GM03348 (cell line): ENCODE measurements at places on chromosomes 1 and 21.

- DNase-seq = peak; percentile 77
Measured at GRCh38 chr21:46634966-46635323, 529 bp upstream of the PRMT2 start.

DNA sequence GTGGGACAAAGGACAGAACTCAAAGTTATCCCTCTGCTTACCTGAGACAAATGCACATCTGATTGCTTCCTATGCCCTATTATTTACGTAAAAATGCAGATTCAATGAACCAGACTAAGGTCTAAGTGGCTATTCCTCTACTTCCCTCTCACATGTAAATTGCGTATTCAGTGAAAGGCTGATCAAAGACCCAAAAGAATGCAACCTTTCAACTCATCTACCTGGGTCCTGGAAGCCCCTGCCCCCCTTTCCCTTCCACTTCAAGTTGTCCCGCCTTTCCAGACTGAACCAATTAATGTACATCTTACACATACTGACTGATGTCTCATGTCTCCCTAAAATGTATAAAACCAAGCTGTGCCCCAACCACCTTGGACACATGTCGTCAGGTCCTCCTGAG lies 14.6 kb downstream of the SSX2IP start:
- no peak for DNase-seq

DNA sequence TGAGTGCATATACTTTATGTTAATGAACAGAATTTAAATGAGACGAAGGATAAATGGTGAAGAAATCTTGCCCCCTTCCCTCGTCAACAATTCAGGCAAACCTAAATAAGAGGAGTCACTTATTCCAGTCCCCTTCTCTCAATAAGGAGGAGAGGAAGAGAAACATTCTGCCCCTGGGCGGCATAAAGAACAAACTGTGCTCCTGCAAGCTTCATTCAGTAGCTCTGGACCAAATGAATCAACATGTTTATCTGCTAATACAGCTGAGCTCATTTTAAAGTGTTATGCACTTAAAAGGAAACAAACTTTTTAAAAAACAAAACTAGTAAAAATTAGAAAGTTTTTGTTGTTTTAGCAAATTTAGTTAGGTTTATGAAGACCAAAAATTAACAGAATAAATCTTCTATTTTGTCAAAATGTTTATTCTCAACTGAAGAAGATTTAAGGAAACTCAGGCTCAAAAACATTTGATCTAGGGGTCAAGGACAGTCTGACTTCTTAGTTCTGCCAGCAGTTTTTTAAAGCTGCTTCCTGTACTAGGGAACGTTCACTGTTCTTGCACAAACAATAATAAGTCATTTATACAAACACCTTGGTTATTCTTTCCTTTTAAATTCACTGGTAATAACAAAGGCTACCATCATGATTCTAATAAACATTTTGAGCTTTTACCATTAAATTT lies 58.3 kb downstream of the AKT3 start:
- DNase-seq = no peak

DNA sequence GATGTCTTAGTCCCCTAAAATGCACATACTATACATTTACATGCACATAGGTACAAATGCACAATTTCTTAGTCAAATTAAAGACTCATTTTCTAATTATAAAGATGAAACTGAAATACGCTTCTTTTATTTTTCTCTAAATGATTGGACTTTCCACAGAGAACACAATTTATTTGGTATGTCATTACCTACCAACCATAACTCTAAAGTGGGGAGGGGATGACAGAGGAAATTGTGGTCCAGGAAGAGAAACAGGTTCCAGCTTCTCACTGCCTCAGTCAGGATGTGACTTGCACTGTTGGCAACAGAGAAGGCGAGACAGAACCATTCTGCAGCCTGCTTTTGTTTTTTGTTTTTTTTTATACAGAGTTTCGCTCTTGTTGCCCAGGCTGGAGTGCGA lies 1189.2 kb downstream of the PLA2G4A start:
- DNase-seq = no peak

GRCh38 chr1:217191441-217191840 lies 439.4 kb downstream of the GPATCH2 start:
- no peak for DNase-seq

DNA sequence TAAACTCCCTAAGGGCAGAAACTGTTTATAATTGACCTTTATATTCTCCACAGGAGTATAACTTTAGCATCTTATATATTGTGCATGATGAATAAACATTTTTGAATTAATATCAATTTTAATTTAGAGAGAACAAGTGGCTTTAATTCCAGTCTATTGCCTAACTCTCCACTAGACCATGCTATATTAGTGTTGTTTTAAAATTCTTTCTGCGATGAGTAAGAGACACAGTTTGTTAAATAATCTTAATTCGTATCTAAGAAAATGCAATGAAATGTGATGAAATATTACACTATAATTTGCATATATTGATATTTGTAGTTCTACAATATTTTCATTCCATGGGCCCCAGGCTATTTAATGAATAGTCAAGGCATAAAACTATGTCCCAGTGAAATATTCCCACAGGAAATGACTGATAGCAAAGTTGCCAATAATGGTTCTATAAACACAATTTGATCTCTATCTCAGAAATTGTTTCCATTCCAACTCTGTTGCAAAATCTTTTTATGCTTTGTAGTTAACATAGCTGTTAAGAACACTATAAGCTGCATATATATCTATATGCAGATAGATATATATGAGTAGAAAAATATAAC lies 2.9 kb upstream of the SYDE2 start:
- DNase-seq = peak; percentile 45

GRCh38 chr1:43352881-43353280 lies 5.9 kb upstream of the CDC20 start:
- no peak for DNase-seq

GRCh38 chr1:117501281-117501680 lies 104.6 kb upstream of the TENT5C start:
- DNase-seq = no peak

GRCh38 chr1:199546323-199546722 lies 481.2 kb upstream of the NR5A2 start:
- DNase-seq = peak; percentile 5

- DNase-seq = no peak
Measured at GRCh38 chr1:117710710-117711109, 104.9 kb downstream of the TENT5C start.

GRCh38 chr1:225998560-225999226 lies 450 bp downstream of the SDE2 start:
- peak; percentile 43 for DNase-seq

DNA sequence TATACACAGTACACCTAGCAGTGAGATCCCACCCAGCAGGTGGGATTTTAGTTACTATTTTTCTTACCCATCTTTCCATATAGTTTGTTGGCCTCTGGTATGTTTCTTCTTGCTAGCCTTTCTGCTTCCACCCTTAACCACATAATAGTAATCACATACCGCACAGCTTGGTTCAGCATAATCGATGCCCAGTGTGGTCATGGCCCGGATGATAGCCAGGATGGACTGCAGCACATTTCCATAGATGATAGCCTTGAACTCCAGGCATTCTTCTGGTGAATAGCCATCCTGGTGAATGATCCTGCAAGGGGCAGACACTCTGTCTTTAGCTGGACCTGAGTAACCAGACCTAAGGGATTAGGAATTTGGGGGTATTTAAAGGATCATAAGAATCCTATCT lies 9.5 kb downstream of the GNAT2 start:
- DNase-seq = no peak
